ENCODE measurements at places on chromosomes 16 and 17.

DNA sequence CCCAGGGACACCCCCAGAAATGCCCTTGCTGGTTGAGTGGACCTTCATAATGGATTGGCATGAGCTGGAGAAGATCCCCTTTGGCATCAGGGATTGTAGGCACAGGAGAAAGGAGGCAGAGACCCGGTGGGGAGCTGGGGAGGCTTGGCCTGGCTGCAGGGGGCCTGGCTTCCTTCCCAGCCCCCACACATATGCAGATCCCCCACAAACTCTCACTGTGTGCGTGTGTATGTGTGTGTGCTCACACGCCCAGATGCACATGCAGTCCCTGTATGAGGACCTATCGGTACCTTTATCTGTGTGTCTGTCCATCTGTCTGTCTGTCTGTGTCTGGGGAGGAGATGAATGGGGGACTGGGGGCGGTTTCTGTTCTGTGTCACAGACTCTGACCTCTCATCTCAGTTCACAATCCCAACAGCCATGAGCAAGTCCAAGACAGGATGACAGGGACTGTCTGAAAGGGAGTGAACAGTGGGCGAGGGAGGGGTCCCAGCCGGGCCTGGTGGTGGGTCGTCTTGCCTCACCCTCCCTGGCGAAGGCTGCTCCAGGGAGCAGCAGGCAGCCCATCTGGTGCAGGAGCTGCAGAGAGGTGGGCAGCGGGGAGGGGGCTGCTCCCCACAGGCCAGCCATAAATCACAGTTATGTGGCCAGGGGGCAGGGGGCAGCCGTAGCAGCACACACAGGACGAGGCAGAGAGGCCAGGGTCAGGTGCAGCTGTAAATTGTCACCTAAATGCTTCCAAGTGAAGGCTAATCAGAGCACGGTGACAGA, 46.7 kb upstream of the LHX1 start:
- DNase-seq, result no peak

DNA sequence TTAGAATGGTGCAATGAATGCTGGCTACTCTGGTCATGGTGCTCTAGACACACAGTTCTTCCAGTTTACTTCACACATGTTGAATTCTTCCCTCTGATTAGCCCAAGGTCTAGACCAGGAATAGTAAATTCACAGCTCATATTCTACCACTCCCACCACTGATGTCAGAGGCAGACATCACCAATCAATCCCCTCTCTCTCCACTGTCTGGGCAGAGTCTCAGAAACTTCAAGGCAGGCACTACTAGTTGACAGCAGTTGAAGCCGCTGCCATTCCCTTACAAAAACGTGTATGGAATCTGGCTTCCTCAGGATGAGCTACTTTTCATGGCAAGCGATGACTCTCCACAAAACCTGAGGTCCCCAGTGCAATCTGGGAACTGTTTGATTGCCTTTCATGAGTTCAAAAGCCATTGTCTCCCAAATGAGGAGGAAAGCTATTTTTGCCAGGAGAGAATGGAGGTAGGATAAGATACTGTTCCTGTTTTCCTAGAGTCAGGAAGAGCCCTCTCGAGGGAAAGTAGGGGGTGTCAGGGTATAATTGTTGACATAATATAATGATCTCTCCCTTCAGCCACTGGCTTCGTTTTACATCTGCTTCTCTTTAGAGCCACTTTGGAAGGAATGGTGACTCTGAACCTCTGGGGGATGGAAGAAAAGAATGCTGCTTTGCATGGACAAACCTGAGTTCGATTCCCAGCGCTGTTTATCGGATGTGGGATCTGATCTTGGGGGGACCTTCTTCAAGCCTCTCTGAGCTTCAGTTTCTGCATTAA, 90.0 kb downstream of the FOXL1 start:
- no peak for DNase-seq

GRCh38 chr17:42200706-42201457, 6.6 kb upstream of the GHDC start:
- no peak for DNase-seq

DNA sequence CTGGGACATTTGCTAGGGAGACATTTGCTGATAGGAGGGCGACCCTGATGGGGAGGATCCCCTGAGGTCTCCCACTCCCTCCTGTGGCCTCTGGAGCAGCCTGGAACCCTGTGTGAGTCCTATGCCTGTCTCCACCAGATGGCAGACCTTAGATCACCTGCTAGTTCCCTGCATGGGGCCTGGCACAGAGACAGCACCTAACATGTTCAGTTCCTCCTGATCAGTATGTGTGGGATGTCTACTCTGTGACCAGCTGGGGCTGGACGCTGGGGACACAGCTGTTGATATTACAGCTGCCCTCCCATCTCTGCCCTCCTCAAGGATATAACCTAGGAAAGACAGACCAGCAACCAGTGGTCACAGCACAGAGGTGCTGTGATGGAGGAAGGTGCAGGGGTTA, 1.1 kb upstream of the ADCY7 start:
- no peak for DNase-seq

DNA sequence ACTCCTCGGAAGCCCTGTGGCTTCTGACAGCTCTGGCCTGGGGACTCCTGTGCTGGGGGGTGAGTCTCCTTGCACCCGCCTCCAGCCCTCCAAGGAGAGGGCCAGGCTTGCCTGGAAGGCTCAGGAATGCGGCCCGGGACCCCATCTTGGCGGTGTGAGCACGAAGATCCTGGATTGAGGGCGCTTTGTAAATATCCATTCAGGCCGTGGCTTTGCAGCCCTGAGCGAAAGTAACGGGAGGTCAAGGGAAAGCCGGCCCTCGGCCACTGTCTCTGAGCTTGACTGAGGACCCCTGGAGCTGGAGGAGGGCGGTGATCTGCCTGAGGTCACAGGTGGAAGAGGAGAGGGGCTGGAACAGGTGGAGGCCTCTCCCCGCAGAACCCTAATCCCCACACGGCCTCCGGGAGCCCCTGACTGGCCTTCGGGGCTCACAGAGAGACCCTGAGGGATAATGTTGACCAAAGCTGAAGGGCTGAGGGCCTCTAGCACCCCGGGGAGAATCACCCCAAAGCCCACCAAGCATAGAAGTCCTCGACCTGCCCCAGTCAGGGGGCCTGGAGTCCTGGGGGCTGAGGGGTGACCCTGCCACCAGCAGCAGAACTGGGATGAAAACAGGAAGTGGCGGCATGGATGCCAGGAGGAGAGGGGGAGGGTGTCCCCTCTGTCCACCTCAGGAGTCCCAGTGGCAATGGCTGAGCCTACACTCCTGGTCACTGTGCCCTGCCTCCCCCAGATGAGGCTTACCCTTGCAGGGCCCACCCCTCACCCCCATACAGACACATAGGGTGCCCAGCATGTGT, 8.3 kb upstream of the RASD1 start:
- DNase-seq, result no peak
